ENCODE measurements at places on chromosomes 5 and 9.

GRCh38 chr9:15416880-15417279 is 5.8 kb upstream of the SNAPC3 start:
- H3K36me3 ChIP-seq = no peaks in the 10 kb centered on the region
- DNase-seq = no peak
- no peak overlapping the region for H3K27ac ChIP-seq
- H3K27me3 ChIP-seq = no peaks in the 10 kb centered on the region
- no peak overlapping the region for H3K4me3 ChIP-seq

DNA sequence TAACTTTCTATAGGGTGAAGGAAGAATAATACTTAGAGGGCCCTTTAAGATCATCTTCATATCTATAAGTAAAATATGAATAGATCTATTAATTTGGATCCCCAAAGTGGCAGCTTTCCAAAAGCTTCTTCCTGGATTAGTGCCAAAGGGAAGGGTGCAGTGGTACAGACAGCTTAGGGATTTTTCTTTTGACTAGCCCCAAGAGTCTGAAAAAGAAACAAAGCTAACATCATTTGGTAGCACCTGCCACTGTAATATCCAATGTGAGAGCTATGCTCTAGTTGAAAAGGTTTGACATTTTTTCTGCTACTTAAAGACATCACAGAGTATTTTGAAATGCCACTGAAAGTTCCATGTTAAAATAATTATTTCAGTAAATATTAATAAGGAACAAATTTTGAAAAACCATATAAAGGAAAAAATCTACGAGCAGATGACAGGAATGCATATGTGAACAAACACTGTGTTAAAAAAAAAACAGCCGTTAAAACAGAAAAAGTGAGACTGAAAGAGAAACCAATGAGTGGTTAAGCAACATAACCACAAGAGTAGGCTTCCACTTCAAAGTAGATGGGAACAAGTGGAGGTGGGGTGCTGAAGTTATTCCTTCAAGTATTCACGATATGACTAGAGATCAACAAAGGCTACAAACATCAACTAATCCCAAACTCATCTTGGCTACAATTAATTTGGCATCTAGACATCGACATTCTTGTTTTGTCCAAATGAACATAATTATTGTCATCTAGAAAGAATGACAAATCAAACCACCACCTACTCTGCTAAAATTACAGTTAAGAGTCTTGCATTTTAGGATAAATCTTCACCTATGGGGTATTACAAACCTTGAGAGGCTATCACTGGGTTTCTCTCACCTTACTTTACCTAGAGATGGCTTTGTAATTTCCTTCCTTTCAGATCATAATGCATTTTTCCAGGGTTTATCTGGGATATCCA is 137.5 kb downstream of the CPLANE1 start:
- H3K4me1 ChIP-seq = peaks cover 35% of the 10 kb centered on the region
- no peaks in the 10 kb centered on the region for H3K36me3 ChIP-seq
- no peak overlapping the region for H3K27ac ChIP-seq
- peak; percentile 67 for DNase-seq

DNA sequence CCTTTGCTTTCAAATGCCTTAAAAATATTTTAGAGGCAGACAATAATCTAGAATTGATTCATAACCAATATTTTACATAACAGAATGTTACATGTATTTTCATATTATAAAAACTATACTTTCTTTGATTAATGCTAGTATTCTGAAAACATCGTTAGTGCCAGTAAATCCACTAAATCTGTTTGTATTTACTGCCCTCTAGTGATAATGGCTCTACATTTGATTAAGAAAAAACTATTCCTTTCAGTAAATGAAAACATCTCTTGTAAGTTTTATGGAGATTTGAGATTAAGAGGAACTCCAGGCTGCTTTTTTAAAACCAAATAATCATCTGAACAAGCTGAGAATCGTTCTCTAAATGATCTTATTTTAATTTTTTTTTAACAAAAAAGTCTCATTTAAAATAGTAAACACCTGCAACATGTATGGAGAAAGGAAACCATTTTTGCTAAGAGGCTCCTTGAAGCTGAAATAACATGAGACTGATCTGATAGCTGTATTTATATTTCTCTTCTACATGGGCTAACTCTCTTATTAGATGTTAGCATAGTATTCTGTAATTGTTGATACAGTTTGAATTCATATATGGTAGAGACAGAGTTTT is 424.7 kb downstream of the RAB3C start:
- no peaks in the 10 kb centered on the region for H3K27me3 ChIP-seq
- no peak overlapping the region for H3K27ac ChIP-seq
- no peaks in the 10 kb centered on the region for H3K36me3 ChIP-seq
- H3K4me1 ChIP-seq = peaks cover 8% of the 10 kb centered on the region

DNA sequence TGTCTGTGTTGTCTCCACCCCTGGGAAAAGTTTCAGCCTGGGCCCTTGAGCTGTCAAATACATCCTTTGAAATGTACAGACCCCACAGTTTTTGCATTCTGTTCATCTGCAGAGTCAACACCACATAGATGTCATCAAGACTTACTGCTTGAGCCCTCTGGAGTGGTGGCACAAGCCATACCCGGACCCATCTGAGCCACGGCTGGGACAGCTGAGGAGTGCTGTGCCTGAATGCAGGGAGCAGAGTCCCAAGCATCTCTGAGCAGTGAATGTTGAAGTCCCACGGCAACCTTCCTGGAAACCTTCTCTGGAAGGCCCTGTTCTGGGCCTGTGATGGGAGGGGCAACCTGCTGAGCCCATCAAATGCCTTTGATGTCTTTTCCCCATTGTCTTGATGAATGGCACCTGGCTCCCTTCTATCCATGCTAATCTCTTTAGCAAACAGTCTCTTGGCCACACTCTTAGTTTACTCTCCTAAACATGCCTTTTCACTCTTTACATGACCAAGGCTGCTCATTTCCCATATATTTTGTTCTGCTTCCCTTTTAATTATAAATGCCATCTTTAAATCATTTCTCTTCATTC is 92.5 kb downstream of the ATPSCKMT start:
- no peaks in the 10 kb centered on the region for H3K36me3 ChIP-seq
- H3K4me3 ChIP-seq = no peak overlapping the region
- no peaks in the 10 kb centered on the region for H3K4me1 ChIP-seq
- no peak overlapping the region for H3K27ac ChIP-seq
- H3K27me3 ChIP-seq = no peaks in the 10 kb centered on the region

GRCh38 chr9:32706004-32706724 is 70.7 kb upstream of the TAF1L start:
- H3K27ac ChIP-seq = no peak overlapping the region
- H3K4me3 ChIP-seq = no peak overlapping the region
- H3K4me1 ChIP-seq = no peaks in the 10 kb centered on the region
- DNase-seq = no peak
- no peaks in the 10 kb centered on the region for H3K27me3 ChIP-seq

- no peak for DNase-seq
- H3K4me3 ChIP-seq = no peak overlapping the region
- H3K27me3 ChIP-seq = no peaks in the 10 kb centered on the region
- H3K36me3 ChIP-seq = no peaks in the 10 kb centered on the region
- H3K27ac ChIP-seq = no peak overlapping the region
These were observed 131.5 kb upstream of the OTULINL start for GRCh38 chr5:14450018-14450524.

DNA sequence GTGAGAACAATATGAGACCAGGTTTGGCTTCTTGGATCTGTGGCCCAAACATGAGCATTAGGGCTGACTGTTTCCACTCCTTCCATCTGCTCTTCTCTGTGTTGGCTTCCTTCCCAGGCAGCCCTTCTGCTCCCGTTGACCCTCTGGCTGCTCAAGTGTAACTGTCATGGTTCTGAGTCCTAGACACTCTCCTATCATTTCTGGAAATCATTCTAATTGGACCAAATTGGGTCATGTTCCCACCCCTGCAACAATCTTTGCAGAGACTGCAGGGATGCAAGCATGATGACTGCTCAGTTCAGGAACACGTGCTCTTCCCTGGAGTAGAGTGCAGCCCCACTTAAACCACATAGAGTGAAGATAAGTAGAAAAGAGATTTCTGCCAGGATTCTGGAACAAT is 741.4 kb downstream of the TAF11L14 start:
- H3K27me3 ChIP-seq = no peaks in the 10 kb centered on the region
- DNase-seq = no peak
- no peak overlapping the region for H3K27ac ChIP-seq
- H3K36me3 ChIP-seq = no peaks in the 10 kb centered on the region
- no peaks in the 10 kb centered on the region for H3K4me1 ChIP-seq

DNA sequence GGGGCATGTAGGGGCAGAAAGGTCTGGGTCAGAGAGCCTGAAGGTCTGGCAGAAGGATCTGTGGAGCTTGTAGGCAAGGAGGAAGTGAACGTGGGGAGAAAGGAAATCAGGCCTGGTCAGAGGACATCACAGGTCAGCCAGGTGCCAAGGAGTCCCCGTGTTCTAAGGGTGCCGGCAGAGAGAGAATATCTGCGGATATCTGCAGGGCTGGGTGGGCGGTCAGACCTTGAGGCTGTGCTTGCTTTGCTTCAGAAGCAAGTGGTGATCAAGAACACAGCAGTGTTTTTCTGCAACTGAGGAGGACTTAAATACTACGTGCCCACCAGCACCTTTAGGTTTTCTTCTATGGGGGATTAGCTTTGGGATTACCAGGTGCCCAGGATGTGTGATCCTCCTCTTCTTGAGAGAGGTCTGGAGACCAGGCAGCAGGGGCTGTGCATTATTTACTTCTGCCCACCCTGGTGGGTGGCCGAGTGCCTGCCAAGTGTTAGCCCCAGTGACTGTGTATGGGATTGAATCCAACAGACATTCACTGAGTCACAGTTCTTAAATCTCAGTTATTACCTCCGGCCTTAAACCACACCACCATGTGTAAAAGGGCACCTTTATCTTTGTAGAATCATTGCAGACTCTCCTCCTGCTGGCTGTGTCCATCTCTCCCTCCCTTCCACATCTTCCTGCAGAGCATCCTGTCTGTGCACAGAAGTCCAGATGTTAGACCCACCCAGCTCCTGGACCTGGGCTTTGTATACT is 12.5 kb upstream of the SHB start:
- peaks cover 14% of the 10 kb centered on the region for H3K27me3 ChIP-seq
- no peaks in the 10 kb centered on the region for H3K36me3 ChIP-seq
- H3K4me3 ChIP-seq = no peak overlapping the region
- H3K4me1 ChIP-seq = no peaks in the 10 kb centered on the region
- H3K27ac ChIP-seq = no peak overlapping the region

GRCh38 chr5:167063788-167064187 is 1227.7 kb upstream of the WWC1 start:
- no peaks in the 10 kb centered on the region for H3K4me1 ChIP-seq
- no peaks in the 10 kb centered on the region for H3K36me3 ChIP-seq
- no peaks in the 10 kb centered on the region for H3K27me3 ChIP-seq
- no peak for DNase-seq

- no peaks in the 10 kb centered on the region for H3K4me1 ChIP-seq
- H3K4me3 ChIP-seq = no peak overlapping the region
- no peak overlapping the region for H3K27ac ChIP-seq
- no peak for DNase-seq
- H3K36me3 ChIP-seq = no peaks in the 10 kb centered on the region
- no peaks in the 10 kb centered on the region for H3K27me3 ChIP-seq
These were observed 42.9 kb downstream of the TRIP13 start for GRCh38 chr5:935510-936084.

DNA sequence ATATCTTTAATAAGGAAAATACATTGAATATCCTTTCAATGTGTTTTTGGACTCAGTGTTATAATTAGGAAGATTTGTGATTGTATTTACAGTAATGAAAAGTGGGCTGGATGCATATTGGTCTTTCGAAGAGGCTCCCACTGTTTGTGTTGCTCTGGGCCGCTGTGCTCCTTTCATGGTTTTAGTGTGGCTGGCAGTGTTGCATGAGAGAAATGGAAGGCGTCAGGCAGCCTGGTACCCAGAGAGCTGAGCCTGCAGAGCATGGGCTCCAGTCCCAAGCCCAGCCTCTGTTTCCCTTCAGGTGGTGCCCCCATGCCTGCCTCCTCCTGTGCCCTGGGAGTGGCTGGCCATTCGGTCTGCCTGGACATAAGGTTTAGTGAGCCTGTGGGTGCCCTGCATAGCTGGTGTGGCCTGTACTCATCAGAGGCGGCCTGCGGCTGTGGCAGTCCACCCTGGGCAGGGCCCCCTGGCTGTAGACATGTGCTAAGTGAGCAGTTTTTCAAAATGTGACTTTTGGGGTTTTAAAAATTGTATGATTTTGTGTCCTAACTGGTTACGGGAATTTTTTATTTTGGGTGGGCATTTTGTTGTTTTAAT is 27.4 kb upstream of the FAM120AOS start:
- H3K27me3 ChIP-seq = no peaks in the 10 kb centered on the region
- peaks cover 22% of the 10 kb centered on the region for H3K36me3 ChIP-seq
- no peak overlapping the region for H3K4me3 ChIP-seq
- no peaks in the 10 kb centered on the region for H3K4me1 ChIP-seq
- H3K27ac ChIP-seq = no peak overlapping the region

GRCh38 chr5:12330381-12330780 is 426.1 kb upstream of the CTNND2 start:
- H3K4me1 ChIP-seq = no peaks in the 10 kb centered on the region
- H3K27me3 ChIP-seq = no peaks in the 10 kb centered on the region
- no peak for DNase-seq
- H3K4me3 ChIP-seq = no peak overlapping the region
- no peak overlapping the region for H3K27ac ChIP-seq

DNA sequence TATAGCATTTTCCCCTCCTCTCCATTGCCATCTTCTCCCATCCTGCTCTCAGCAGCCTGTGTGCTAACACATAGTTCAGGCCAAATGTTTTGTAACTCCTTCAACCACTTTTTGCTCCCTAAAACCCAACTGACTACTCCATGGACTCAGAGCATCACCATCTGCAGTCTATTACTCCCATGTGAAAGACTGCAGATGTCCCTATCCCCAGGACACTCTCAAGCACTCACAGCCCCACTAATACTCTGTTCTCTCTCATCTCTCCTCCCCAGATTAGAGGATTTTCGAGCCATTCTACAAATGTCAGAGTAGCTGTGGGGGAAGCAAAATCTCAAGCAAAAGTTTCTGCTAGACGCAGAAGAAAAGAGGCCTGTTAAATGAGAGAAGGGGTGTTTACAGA is 99.3 kb downstream of the ITGA1 start:
- H3K36me3 ChIP-seq = no peaks in the 10 kb centered on the region
- H3K4me3 ChIP-seq = no peak overlapping the region
- H3K27me3 ChIP-seq = no peaks in the 10 kb centered on the region
- H3K4me1 ChIP-seq = no peaks in the 10 kb centered on the region

GRCh38 chr9:109478665-109479380 is 19.3 kb downstream of the PTPN3 start:
- H3K4me3 ChIP-seq = no peak overlapping the region
- DNase-seq = no peak
- no peak overlapping the region for H3K27ac ChIP-seq
- H3K36me3 ChIP-seq = no peaks in the 10 kb centered on the region
- no peaks in the 10 kb centered on the region for H3K27me3 ChIP-seq
- no peaks in the 10 kb centered on the region for H3K4me1 ChIP-seq

DNA sequence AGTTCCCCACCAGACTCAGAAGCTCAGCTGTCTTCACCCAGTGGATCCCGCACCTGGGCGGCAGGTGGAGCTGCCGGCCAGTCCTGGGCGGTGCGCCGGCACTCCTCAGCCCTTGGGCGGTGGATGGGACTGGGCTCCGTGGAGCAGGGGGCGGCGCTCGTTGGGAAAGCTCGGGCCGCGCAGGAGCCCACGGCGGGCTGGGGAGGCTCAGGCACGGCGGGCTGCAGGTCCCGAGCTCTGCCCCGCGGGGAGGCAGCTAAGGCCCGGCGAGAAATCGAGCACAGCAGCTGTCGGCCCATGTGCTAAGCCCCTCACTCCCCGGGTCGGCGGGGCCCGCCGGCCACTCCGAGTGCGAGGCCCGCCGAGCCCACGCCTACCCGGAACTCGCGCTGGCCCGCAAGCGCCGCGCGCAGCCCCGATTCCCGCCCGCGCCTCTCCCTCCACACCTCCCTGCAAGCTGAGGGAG is 560.0 kb downstream of the BRINP1 start:
- no peaks in the 10 kb centered on the region for H3K27me3 ChIP-seq
- no peaks in the 10 kb centered on the region for H3K4me1 ChIP-seq
- H3K4me3 ChIP-seq = no peak overlapping the region
- DNase-seq = no peak
